Putamen (tissue), 1 donor: ENCODE measurements at places on chromosomes 16 and 17.
A peak's percentile ranks its signal among the peaks of the same experiment; 100 is the strongest.

DNA sequence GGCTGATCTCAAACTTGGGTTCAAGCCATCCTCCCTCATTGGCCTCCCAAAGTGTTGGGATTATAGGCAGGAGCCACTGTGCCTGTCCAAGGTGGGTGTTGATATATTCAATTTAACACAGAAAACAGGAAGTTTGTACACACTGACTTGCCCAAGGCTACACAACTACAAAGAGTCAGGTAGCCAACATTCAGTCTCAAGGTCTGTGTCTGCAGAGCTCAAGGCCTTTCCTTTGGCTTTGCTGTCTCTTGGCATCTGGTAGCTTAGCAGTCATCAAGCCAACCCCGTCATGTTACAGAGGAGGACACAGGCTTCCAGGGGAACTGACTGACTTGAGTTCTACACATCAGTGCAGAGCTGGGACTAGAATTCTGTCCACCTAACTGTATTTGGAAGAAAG is 11.9 kb upstream of the MEFV start:
- no peak for DNase-seq

- peak; percentile 52 for DNase-seq
Observed at GRCh38 chr16:82368041-82368440, 198.0 kb upstream of the MPHOSPH6 start.

DNA sequence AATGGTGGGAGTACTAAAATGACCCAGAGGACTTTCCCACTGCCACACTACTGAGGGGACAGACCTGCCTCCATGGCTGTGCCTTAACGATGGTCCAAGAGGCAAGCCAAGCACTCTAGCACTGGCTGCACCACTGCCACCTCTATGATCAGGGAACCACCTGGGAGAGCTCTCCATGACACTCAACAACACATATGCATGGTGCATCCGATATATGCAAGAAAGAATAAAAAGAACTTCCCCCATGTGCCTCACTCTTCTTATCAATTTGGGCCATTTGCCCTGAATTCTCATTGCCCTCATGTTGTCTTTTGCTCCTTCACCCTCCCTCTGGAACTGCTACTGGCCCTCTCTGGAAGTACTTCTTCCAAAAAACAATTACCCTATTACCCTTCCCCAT is 99.5 kb downstream of the HS3ST3A1 start:
- no peak for DNase-seq

DNA sequence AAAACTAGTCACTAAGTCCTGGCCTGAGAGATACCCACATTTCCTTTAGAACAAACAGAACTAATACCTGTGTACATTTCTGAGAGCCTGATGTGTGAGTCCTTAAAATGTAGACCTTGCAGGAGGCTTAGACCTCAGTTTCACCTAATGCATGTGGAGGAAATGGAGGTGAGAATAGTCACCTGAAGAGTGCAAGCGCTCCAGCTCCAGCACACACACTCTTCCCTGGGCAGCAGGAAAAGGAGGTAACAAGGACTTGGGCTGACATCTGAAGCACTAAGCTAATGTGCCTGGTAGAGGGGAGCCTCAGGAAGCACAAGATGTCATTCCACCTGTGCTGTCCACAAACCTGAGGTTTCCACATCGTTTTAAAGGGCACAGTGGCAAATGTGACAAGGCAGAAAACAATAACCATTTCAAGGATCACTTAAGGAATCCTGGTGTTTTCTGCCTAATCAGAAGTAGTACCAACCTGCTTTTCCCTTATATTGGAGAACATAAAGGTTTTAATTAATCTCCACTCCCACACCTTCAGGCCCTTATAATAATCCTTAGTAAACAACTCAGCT is 17.2 kb upstream of the RSL1D1 start:
- DNase-seq: no peak

DNA sequence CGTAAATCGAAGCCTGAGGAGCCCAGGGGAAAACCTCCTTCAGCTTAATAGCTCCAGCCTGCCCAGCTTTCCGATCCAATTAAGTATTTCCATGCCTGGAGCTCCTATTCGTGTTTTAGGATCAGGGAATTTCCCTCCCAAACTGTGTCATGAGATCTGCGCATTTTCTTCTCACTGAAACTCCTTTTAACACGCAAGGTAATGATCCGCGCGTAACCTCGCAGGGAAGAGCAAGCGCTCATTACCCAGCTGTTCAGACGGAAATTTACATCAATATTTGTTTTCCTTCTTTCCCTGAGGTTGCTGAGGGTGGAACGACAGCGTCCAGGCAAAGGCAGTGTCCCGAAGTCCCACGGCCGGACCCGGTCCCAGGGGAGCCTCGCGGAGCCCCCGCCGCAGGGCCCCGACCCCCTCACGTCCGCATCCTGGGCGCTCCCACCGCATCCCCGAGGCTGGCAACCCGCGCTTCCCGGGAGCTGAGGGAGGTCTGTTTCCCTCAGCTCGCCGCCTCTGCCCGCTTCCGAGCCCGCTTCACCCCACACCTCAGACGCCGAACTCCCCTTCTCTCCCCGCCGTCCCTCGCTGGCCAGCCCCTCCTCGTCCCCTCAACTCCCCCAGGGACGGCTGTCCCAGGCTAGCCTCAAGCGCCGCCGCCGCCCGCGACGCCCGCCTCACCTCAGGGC is 415 bp downstream of the ABCA5 start:
- peak; percentile 46 for DNase-seq

DNA sequence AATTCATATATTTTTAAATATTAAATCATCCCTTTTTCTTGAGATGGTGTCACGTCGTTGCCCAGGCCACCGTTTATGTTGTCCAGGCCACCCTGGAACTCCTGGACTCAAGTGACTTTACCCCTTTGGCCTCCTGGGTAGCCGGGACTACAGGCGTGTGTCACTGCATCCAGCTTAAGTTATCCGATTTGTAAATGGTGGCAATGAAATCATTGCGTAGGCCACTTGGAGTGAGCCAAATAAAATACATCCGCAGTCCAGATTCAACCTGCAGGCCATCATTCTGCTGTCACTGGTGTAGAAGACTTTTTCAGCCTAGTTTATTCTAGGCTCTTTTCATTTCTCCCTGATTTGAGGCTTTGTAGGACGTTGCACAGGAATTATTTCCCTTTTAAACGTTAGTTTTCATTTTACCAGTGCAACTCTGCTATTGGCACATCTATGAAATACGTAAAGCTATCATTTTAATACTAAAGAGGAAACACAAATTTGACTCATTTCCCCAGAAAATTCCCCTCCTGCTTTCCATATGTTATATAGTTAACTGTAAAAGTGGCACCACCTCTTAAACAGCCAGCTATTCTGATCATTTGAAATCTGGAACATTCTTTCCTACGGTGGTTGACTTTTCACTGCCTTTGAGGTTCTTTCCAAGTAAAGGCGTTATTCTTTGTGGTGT is 449.8 kb downstream of the MAF start:
- no peak for DNase-seq

- no peak for DNase-seq
Observed at GRCh38 chr16:62963846-62964245, 927.6 kb upstream of the CDH8 start.

DNA sequence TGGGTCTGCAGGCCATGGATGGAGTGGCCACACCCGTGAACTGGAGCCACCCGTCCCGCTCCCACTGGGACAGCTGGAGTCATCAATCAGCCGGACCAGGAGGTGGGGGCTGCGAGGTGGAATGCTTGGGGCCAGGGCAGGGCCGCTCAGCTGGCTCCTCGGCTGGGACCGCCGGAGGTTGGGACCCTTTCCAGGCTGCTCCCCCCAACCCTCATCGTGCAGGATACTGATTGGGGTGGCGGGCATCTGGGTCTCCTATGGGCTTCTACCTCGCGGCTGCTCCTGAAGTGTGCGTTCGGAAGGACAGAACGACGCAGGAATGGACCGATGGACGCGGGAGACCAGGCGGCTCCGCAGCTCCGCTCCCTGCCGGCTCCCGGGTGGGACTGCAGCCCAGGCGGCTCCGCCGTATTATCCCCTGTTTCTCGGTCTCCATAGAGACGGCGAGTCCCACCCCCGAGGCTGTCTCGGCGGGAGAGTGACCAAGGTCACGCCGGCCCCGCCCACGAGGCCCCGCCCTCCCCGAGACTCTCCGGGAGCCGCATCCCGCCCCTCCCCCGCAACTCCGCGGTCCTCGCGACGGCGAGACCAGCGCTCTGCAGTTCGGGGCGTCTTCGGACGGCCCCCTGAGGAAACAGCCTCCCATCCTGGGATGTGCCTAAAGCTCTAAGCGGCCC is at the start of gene TPPP3:
Gene TPPP3, minus strand, starts transcription at position 388 of the 677 bp plus-strand sequence. CDS start 2,387 bp downstream, outside the sequence.
- peak; percentile 88 for DNase-seq

DNA sequence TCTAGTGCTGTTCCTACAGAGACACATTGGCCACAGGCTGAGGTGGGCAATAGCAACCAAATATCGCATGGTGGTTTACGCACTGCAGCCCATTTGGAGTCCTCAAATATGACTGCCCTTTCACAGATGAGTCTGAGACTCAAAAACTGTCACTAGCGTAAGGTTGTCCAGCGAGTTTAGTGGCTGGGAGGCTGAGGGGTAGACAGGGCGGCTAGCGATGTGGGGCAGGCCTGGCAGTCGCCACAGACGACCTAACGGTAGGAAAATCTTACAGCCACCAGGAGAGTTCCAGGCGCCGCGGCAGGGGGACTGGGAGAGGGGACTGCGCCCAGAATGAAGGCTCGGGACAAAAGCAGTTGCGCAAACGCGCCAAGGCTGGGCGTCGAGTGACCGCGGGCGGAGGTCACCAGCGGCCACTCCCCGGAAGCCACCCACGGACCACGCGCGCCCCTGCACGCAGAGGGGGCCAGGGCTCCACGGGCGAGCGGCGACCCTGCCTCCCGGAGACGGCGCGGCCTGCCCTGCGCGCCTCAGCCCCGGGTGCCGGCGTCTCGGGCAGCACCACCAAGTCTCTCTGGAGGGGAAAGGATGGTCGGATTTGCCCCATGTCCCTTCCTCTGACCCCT is 699 bp upstream of the MAP1LC3B start:
- DNase-seq: no peak

GRCh38 chr16:12185563-12185962 is 209.0 kb downstream of the SNX29 start:
- no peak for DNase-seq
